ENCODE measurements at places on chromosomes 7 and 10.

DNA sequence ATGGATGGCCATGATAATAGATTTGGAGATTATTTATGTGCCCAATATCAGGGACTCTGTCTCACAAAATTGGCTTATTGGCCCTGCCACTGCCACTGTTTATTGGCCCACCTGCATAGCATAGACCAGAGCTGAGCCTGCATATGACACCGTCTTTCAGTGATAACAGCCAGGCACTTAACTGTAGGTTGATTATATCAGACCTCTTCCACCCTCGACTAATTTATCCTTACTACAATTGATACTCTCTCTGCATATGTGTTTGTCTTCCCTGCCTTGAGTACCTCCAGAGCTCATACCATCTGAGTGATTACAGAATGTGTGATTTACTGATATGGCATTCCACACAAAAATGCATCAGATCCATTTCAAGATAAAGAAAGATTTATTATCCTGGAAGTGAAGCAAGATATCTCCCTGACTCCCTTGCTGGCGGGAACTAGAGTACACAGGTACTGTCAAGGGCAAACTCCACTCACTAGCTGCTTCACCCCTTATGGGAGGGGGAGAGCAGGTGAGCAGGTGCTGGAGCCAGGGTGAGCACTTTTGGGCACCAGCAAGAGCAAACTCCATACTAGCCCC, 13.1 kb upstream of the SAMD9L start:
- DNase-seq: no peak

- DNase-seq: no peak
Observed at GRCh38 chr10:93589648-93590562, 11.1 kb downstream of the RBP4 start.

- no peak for DNase-seq
Observed at GRCh38 chr10:101710059-101710695, 15.2 kb upstream of the FBXW4 start.

DNA sequence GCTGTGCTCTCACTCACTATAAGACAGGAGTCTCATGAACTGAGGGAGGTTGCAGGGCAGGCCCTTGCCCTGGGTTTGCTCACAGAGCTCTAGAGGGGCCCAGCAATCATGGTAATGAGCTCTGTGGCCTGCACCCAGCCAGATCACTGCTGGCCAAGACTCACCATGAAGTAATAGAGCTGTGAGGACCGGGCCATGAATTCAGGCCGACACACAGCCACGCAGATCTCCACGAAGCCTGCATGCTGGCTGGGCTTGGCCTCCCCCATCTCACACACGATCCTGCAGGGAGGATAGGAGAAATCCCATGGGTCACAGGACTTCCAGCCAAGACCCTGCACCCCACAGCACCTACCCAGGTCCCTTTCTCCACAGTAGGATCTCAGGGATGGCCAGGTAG, 382.4 kb downstream of the PLXNA4 start:
- no peak for DNase-seq

- DNase-seq: no peak
Observed at GRCh38 chr7:99563650-99564049, 5.2 kb downstream of the ZNF655 start.

Measured in central memory CD8-positive, alpha-beta T cell (primary cell).